ENCODE measurements at places on chromosomes 2 and 18. TPM values are rescaled to one million over a fixed set of nuclear protein-coding genes. Genes with fewer than 3 reads are reported as not detected.

Gene GLI2
- 3.8 TPM for total RNA-seq

DNA sequence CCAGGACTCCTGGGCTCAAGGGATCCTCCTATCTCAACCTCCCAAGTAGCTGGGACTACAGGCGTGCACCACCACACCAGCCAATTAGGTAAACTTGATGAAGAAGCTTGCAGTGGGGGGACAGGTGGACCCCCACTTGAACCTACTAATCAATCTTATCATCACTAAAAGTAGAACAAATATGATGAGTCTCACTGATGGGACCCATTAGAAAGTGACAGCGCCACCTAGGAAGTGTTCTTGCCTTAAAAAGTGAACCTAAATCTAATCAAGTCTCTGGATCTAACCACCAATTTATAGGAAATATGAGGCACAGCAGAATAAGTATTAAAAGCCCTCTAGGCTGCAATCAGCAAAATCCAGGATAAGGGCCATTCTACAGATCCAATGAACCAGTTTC is 79.2 kb downstream of the BIN1 start:
- no peak for DNase-seq

Gene PHOSPHO2
- 5.0 TPM for total RNA-seq

- DNase-seq: no peak
Observed at GRCh38 chr2:69138247-69138772, 125.3 kb downstream of the ANTXR1 start.

GRCh38 chr2:48529194-48529593 is 760 bp upstream of the STON1 start:
- DNase-seq: peak; percentile 77

GRCh38 chr2:148534416-148535204 is 109.9 kb upstream of the EPC2 start:
- no peak for DNase-seq

GRCh38 chr2:235493402-235493774 is 455 bp upstream of the AGAP1 start:
- DNase-seq: no peak

- no peak for DNase-seq
Observed at GRCh38 chr2:63851691-63852311, 10.1 kb downstream of the UGP2 start.

GRCh38 chr2:38613126-38613848 is 10.6 kb upstream of the HNRNPLL start:
- no peak for DNase-seq

Gene DYNAP
- total RNA-seq: not detected

Gene SPEG
- total RNA-seq: 26.4 TPM

- peak; percentile 6 for DNase-seq
Observed at GRCh38 chr2:69345434-69345833, 41.6 kb downstream of the GFPT1 start.

Gene UNC80
- not detected for total RNA-seq

DNA sequence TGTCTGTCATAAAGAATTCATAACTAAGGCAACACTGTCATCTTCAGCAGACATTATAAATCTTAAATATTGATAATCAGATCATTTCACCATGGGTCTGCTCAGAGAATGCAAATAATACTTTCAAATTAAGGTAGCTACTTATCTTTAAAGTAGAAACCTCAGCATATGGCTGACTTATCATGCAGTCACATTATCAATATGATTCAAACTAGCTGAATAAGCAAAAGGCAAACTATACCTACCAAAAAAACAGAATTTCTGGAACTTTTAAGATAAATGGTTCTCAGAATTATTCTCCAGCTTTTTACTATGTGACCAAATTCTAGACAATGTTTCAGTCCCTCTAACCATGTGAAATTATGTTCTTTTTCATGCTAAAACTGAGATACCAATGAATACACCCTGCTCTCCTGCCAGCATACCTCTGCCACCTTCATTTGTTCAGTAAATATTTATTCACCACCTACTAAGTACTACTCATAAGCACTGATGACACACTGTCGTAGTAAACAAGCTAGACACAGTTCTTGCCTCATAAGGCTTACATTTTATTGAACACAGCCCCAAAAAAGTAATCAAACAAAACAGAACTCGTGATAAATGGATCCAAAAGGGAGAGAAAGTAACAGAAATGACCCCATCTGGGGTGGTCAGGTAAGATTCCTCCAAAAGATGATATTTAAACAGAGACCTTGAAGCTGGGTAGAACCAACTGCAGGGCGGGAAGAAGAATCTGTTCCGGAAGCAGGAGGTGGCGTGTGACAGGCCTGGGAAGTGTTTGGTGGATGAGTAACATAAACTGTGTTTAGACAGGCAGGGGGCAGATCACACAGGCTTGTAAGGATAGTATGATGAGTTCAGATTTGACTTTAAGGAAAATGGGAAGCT is 17.7 kb downstream of the SPIRE1 start:
- peak; percentile 79 for DNase-seq

Gene TMEM178A
- 0.29 TPM for total RNA-seq

Gene NYAP2
- under 0.01 TPM for total RNA-seq

Gene LOXHD1
- not detected for total RNA-seq

- DNase-seq: no peak
Observed at GRCh38 chr2:177708660-177709444, 316.3 kb downstream of the AGPS start.

- DNase-seq: no peak
Observed at GRCh38 chr2:26316845-26317244, 29.1 kb upstream of the SELENOI start.

DNA sequence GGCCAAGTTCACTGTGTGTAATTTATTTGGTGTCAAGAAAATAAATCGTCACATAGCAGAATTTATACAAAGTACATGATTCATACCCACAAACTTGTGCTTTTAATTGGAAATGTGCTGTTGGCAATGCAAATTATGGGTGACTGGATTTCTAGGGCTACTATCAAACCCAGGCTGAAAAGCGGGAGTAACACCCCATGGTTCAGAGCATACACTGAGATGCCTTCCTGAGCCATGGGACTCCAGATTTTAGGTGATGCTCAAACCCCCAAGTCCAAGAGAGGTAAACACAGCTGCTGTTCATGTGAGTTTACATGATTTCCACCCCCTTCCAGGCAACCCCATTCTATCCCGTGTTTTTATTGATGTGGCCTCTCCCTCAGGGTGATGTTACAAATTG is 565.9 kb upstream of the ID2 start:
- no peak for DNase-seq

GRCh38 chr2:113229795-113230194 is 48.9 kb downstream of the PAX8 start:
- no peak for DNase-seq

DNA sequence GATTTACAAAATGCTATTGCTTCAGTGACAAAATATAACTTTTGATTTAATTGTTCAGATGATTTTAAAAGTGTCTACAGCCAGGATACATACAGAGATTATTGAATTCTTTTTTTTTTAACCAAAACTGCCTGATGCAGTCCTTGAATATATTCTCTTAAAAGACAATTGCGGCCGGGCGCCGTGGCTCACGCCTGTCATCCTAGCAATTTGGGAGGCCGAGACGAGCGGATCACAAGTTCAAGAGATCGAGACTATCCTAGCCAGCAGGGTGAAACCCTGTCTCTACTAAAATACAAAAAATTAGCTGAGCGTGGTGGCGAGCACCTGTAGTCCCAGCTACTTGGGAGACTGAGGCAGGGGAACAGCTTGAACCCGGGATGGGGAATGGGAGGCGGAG is 497.0 kb upstream of the FSIP2 start:
- no peak for DNase-seq

- DNase-seq: no peak
Observed at GRCh38 chr2:156429211-156429610, 7.0 kb upstream of the GPD2 start.

GRCh38 chr2:181792906-181793305 is 98.6 kb upstream of the ITPRID2 start:
- no peak for DNase-seq

- DNase-seq: no peak
Observed at GRCh38 chr2:187890690-187891089, 336.5 kb upstream of the TFPI start.

DNA sequence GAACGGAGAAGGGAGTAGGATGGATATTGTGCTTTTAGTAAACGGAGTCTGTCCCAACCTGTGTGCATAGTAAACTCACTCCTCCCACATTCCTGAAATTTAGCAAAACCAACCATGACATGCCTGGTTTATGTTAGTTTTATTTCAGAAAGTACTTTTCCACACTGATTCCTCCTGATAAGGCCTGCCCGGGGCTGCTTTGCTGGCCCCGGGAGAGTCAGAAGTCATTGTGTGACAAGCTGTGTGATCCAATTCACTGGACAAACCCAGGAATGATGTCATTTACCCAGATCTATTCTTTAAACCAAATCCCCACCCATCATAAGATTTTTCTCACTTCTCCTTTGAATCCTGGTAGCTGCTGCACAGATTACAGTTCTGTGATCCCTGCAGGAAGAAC is 109.0 kb downstream of the SETBP1 start:
- DNase-seq: no peak

Gene FOXI3
- not detected for total RNA-seq

DNA sequence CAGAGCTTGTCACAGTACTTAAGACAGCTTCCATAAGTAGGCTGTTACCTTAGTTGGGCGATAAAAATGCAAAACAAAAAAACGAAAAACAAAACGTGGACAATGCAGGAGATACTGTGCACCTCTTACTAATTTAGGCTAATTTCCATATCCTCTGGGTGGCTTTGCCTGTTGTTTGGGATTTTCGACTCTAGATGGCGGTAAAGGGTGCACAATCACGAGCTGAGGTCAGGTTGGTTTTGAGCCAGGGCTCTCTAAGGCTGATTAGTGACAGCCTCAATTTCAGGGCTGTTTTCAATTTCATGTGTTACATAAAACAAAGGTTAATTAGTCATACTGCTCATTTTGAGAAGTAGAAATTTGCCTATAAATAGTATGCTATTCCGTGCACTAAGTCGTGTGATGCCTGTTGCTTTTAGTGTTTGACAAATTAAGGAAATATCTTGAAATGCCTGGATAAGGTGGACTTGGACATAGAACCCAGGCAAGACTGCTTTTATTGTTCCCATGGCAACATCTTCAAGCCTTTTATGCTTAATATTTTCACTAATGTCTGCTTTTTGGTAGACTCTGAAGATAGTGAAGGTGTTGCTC is 493.1 kb downstream of the SOCS6 start:
- DNase-seq: no peak

- peak; percentile 90 for DNase-seq
Observed at GRCh38 chr18:62717169-62717924, 2.0 kb downstream of the PHLPP1 start.

DNA sequence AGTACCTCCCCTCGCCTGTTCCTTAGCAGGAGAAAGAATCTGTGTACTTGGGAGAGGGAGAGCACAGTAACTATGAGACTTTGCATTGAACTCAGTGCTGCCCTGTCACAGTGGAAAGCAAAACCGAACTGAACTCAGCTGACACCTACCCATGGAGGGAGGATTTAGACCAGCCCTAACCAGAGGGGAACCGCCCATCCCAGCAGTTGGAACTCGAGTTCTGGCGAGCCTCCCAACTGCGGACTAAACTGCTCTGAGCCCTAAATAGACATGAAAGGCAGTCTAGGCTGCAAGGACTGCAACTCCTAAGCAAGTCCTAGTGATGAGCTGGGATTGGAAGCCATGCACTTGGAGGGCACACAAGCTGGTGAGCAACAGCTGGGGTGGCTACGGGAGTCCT is 110.4 kb downstream of the GRB14 start:
- no peak for DNase-seq

Gene CCDC141
- total RNA-seq: not detected

- DNase-seq: no peak
Observed at GRCh38 chr2:160175169-160176134, 24.6 kb downstream of the ITGB6 start.

- no peak for DNase-seq
Observed at GRCh38 chr18:58412844-58413666, 215.8 kb downstream of the ALPK2 start.

Gene PSMA8
- not detected for total RNA-seq

Gene COMMD1
- total RNA-seq: 51.8 TPM

- no peak for DNase-seq
Observed at GRCh38 chr2:167553635-167554034, 665.4 kb downstream of the XIRP2 start.

Gene ADRA2B
- under 0.01 TPM for total RNA-seq

DNA sequence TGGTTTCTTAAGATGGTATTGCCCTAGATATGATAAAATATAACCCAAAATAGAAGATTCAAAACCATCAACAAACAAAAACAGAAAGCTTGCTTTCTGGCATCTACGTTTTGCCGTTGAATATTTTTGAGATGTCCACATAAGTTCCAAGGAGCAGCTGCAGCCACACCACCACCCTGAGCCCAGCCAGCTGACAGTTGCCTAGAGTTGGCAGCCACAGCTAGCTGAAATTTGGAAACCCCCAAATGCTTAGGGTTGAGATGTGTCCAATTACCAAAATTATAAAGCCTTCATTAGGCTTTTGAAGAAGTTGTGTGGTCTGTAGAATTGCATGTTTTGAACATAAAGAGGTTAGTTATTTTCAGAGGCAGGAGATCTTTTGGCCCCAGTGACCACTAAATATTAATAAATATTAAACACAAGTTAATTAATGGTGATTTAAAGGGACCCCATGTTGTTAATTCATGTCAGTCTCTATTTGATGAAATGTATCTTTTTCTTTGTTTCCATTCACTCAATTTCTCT is 118.1 kb upstream of the DTNA start:
- no peak for DNase-seq

- DNase-seq: no peak
Observed at GRCh38 chr2:10755621-10756020, 34.2 kb downstream of the ATP6V1C2 start.

Gene ASTL
- total RNA-seq: not detected

DNA sequence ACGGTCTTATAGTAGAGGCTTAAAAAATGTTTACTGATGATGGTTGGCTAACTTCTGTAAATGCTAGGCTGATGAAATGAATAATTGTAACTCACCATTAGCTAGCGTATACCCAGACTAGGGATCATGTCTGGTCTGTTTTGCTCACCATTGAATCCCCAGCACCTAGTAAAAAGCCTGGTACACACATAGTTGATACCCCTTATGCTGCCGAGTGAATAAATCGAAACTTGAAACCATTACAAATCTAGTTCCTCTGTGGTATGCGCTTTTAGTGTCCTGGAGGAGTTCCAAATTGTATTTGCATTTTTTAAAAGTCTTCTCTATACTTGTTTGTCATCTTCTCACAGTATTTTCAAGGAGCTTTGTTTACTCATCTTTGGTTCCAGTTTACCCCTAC is 1.3 kb downstream of the TAF1B start:
- peak; percentile 39 for DNase-seq

DNA sequence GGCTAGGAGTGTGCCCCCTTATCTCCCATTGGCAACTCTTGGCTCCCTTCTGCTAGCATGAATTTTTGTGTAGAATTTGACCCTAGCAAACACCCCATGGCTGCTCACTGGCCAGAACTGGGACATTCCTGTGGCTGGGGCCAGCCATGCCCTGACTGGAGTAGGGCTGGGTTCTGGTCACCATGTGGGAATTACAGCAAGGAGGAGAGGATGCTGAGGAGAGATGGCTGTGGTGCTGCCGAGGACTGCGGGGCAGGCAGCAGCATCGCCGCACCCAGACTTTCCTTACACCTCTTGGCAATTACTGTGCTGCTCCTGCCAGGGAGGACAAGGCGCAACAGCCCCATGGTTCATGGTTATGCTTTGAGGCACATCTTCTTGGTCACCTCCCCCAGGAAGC is 12.7 kb downstream of the KCNF1 start:
- DNase-seq: peak; percentile 77

Data from osteoblast (primary cell).